ENCODE measurements at places on chromosomes 16 and 17. TPM values are rescaled to one million over a fixed set of nuclear protein-coding genes. Genes with fewer than 3 reads are reported as not detected.

CCDC92B gene
- polyA plus RNA-seq, result not detected

CES1 gene
- 15.0 TPM for polyA plus RNA-seq

C16orf96 gene
- polyA plus RNA-seq, result not detected

WNT9B gene
- not detected for polyA plus RNA-seq

DNA sequence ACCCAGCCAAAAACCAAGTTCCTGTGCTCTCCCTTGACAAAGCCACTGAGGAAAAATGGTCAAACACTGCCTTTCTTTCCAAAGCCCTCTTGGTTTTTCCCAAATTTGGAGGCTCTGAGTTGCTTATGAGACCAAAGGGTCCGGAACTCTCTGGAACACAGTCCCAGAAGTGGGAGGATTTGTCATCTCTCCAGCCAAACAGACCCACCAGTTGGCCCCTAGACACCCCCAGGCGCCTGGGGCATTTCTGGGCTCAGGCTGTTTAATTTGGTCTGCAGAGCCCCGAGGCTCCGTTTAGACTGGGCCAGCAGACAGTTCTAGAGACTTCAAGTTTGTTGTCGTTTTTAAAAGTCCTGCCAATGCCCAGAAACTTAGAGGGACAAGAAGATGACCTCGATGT lies 239.1 kb downstream of the SEC14L1 start:
- no peak for DNase-seq

DNA sequence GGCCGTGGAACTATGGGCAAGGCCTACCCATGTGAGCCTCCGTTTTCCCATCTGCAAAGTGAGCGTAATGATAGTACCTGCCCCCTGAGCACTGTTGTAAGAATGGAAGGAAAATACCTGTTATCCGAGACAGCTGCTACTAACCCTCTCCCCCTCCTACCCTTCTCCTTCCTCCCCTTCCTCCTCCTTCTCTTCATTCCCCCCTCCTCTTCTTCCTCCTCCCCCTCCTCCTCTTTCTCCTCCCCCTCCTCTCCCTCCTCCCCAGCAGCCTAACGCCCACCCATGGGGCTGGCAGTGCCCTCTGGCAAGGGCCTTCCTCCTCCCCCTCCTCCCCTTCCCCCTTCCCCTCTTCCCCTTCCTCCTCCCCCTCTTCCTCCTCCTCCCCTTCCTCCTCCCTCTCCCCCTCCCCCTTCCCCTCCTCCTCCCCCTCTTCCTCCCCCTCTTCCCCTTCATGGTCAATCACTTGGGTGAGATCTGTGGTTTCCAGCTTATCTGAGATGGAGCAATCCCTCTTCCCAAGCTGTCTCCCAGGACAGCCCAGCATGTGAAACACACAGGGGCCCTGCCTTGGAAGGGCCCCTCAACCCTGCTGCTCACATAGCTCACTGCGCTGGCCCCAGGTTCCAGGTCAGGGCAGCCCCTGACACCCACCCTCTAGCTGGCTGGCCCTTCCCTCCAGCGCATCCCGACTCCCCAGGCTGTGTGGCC lies 6.4 kb downstream of the ZFPM1 start:
- no peak for DNase-seq

DNA sequence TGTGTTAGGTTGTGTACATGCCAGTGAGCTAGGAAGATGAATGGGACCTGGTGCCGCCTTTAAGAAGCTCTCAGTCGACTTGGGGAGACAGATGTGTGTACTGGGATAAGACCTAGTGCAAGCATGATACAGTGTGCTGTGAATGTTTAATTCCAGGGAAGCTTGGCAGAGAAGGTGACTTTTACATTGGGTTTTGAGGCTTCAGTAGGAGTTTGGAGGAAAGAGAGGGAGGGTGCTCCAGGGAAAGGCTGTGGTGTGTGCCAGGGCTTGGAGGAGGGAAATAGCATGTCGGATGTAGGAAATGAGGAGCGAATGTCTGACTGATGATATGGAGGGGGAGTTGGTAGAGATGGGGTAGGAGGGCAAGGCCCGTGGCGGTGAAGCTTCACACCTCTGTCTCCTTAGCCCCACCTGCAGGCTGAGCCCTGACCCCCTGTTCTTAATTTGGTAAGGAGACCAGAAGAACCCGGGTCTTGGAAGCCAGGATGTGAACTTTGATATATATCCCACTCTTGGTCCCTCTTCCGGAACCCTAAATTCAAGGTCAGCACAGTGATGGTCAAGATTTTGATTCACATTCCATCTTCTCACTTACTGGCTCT lies 76.6 kb downstream of the PLCG2 start:
- DNase-seq, result no peak

DNA sequence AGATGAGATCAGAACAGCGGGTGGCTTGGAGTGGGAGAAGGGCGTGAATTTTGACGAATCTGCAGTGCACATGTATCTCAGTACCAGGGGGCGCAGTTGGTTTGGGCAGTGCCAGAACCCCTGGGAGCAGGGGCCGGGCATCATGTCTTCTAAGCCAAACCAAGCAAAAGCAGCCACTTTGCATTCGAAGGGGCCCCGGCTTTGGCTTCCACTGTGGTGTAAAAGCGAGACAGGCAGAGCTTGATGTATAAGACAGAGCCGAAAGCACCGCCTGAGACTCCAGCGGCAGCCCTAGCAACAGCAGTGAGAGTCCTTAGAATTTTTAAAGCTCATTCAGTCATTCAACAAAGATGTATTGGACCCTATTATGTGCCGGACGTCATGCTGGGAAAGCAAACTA lies 3.8 kb upstream of the XYLT1 start:
- no peak for DNase-seq

- DNase-seq, result no peak
Observed at GRCh38 chr17:72206376-72206775, 85.6 kb downstream of the SOX9 start.

GRCh38 chr16:50615891-50616290 lies 65.2 kb downstream of the SNX20 start:
- DNase-seq, result peak; percentile 52

GRCh38 chr16:83979441-83979840 lies 11.4 kb downstream of the NECAB2 start:
- DNase-seq, result no peak
